Sigmoid colon (tissue), 7 donors: ENCODE measurements at places on chromosomes 7 and 10. TPM values are rescaled to one million over a fixed set of nuclear protein-coding genes. Genes with fewer than 3 reads are reported as not detected.

DNA sequence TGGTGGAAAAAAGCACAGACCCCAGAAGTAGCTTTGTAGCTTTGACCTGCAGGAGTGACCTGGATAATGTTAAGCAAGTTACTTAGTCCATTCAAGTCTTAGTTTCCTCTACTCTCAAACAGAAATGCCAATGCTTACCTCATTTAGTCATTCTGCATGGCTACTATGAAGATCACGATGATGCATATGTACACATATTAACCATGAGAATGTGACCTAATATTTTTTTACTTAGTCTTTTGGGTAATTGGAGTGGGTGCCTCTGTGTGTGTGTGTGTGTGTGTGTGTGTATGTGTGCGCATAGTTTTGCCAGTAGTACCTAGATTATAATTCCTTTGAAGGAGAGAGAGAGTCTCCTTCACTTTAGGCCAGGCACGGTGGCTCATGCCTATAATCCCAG is 95.8 kb downstream of the NRP1 start:
- DNase-seq: no peak

DNA sequence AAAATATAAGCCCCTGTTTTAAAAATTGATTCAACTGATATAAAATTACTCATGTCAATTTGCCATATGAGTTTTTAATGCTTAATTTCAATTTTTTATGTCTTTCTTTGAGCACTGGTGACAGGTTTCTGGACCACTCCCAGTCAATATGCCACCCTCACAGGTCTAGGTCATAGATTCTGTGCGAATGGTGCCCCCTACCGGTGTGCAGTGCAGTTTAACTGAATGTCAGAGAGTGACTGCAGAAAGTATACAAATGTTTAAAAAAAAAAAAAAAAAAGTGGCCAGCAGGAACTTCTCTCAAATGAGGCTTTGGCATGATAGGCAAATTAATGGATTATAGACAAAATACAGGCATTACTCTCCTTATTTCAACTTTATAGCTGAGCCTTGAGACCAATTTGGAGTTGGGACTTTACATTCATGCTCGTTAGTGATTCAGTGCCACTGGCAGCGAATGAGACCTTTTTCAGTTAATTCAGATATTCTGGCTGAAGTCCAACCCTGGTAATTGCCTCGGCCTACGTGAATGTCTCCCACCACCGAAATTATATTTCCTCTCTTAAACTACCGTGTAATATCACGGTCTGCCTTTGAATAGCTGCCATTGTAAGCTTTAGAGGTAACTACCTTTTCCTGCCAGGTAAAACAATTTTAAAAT is 427.6 kb downstream of the PHTF2 start:
- no peak for DNase-seq

- no peak for DNase-seq
Measured at GRCh38 chr7:134454277-134454676, 4.6 kb downstream of the AKR1B1 start.

The PCGF5 gene
- total RNA-seq: 48.7 TPM

DNA sequence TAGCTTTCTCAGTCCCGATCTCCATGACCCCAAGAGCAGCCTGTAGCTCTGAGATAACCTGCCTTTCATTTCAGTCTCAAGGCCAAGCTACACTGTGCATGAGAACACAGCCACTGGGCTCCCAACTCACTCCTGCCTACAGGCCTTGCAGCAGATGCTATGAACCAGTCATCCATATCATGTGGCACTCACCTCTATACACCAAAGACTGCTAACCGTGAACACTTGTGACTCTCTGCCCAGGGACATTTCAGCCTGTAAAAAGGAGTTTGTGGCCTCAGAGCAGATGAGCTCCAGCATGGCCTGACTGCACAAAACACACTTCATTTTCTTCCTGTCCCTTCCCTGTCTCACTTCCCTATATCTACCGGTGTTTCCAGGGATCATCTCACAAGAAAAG is 56.9 kb upstream of the NPY start:
- DNase-seq: no peak

- DNase-seq: no peak
Measured at GRCh38 chr7:68671046-68671445, 927.2 kb upstream of the AUTS2 start.

The PPP1R3C gene
- 33.9 TPM for total RNA-seq

The NKX1-2 gene
- not detected for total RNA-seq

DNA sequence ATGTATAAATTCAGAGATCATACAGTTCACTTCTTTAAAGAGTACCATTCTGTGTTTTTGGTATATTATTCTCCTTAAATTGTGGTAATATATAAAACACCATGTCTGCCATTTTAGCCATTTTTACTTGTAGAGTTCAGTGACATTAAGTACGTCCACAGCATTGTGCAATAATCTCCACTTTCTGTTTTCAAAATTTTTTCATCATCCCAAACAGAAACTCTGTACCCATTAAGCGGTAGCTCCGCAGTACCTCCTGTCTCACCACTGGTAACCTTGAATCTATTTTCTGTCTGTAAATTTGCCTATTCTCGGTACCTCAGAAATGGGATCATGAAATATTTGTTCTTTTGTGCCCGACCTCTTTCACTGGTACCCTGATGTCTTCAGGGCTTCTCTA is 60.3 kb downstream of the CAMK1D start:
- no peak for DNase-seq

The MAT1A gene
- not detected for total RNA-seq

The GIMAP6 gene
- total RNA-seq: 22.1 TPM

The ASZ1 gene
- not detected for total RNA-seq

The ADAM12 gene
- 0.55 TPM for total RNA-seq

DNA sequence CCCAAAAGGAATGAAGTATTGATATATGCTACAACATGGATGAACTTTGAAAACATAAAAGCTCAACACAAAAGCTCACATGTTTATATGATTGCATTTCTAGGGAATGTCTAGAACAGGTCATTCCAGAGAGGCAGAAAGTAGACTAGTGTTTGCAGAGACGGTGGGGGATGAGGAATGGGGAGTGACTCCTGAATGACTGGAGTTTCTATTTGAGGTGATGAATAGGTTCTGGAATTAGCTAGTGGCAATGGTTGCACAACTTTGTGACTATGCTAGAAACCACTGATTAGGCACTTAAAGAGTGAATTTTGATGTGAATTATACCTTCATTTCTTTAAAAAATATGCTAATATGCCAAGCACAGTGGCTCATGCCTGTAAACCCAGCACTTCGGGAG is 6.9 kb downstream of the KPNA7 start:
- no peak for DNase-seq

DNA sequence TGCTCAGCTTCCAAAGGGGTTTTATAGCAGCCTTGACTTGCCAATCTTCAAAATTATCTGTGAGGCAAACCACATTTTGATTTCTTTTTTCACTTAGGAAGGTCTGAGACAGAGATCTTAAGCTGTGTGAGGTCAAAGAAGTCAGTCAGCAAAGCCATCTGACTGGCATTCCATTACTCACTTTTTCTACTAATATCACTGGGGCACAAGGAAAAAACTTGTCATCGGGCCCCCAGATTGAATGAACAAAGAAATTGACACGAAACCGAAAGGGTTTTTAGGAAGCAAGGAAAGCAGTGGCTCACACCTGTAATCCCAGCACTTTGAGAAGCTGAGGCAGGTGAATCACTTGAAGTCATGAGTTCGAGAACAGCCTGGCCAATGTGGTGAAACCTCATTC is 78.5 kb upstream of the FRMD4A start:
- no peak for DNase-seq

DNA sequence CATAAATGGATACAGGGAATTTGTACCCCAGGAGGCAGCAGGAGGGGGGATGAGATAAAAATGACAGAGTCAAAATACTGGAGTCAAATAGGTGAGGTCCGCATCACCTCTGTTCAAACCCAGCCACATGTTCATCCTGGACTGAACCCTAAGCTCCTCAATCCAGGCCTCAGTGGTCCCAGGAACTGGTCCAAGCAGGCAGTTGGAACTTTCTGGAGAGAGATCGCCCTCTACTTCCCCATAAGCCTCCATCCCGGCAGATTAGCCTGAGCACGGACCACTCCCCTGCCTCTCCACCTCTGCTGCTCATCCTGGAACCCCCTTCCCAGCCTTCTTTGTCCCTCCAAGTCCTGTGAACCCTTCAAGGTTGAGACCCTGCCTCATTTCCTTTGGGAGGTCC is 959.7 kb upstream of the ZNF722 start:
- DNase-seq: no peak

The PRF1 gene
- 2.8 TPM for total RNA-seq
